ENCODE measurements at places on chromosomes 6 and 20.

GRCh38 chr6:51027283-51028065, 208.8 kb downstream of the TFAP2B start:
- DNase-seq: no peak

GRCh38 chr6:83592770-83593394, 80.5 kb downstream of the PRSS35 start:
- no peak for DNase-seq

GRCh38 chr6:34052918-34053608, 92.8 kb downstream of the GRM4 start:
- no peak for DNase-seq

- no peak for DNase-seq
These were observed 802 bp upstream of the NRN1 start for GRCh38 chr6:6007366-6008088.

DNA sequence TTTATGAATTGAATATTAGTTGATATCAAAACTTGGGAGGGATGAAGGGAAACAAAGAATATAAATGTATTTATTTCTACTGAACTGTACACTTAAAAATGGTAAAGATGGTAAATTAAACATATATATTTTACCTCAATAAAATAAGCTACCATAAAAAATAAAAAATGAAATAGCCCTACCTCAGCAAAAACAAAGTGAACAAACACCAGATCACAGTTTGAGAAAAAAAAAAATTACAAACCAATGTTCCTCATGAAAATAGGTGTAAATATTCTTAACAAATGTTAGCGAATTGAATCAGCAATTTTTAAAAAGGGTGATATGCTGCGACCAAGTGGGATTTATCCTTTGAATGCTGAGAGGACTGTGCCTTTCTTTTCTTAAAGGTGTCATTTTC, 28.3 kb upstream of the ZNF184 start:
- DNase-seq: no peak

Measured in esophagus squamous epithelium (tissue), 5 donors.